ENCODE measurements at places on chromosomes 4 and X. TPM values are rescaled to one million over a fixed set of nuclear protein-coding genes. Genes with fewer than 3 reads are reported as not detected.

- DNase-seq, result no peak
Measured at GRCh38 chr4:53900271-53900649, 164.1 kb downstream of the CHIC2 start.

DNA sequence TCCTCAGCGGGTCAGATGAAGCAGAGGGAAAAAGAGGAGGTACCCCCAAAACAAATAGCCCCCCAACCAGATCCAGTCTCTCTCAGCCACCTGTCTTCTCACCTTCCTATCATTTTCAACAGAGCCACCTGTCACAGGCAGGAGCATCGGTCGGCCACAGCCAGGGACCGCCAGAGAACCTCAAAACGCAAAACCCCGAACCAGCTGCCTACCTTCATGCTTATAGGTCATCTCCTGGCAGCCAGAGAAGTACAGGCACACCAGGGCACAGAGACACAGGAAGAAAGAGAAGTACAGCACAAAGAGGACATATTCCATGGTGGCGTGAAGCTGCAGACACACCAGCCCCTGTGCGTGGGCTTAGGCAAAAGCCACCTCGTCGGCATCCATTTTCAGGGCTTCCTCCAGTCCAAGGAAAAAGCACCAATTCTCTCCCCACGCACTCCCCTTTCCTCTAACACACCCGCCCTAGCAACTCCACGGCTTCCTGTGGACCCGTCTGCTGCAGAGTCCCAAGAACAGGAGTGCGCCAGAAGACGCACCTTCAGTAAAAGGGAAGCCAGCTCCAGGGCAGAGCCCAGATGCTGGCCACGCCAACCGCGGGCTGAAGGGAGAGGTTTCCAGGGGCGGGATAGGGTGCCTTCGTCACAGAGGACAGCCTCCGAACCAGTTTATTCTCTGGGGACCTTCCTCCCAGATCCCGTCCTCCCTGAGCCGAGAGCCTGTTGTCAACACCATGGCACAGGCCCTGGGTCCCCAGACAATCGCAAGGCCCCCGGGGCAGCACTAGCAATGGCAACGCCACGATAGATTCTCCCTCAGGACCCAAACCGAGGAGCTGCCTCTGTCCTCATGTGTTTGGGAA is 51.8 kb upstream of the C4orf50 start:
- no peak for DNase-seq

GRCh38 chr4:113502906-113503305 is 258.6 kb downstream of the CAMK2D start:
- no peak for DNase-seq

GRCh38 chrX:148020329-148020728 is 39.2 kb downstream of the FMR1NB start:
- DNase-seq, result no peak

GRCh38 chr4:68182382-68182820 is 52.7 kb upstream of the TMPRSS11F start:
- DNase-seq, result no peak

- DNase-seq, result no peak
Measured at GRCh38 chr4:76386566-76387305, 34.2 kb downstream of the CCDC158 start.

DNA sequence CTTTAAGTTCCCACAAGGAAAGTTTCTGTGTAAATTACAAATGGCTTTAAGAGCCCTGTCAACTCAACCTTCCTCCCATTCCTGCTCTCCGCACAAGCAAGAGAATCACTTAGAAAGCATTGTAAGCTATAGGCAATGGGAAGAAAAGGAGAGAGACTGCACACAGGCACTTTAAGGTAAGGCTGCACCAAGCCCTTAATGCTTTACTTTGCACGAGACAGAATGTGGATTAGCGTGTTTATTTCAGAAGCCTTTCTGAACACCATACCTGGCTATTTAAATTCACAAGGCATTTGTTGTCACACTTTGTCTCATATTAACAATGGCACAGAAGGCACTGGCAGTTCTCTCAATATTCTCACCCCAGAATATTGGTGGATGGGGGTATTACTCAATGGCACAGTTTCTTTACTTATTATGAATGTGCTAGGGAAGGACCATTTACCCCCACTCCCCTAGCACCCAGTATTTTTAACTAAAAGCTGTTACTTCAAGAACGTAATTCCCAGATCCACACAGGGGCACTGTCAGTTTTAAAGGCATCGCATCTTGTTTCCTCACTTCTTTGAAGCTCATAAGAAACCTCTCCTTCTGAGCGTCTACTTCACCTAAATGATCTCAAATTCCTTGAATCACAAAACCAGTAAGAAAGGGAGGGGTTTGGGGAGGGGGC is 150.0 kb downstream of the MAML3 start:
- no peak for DNase-seq

DNA sequence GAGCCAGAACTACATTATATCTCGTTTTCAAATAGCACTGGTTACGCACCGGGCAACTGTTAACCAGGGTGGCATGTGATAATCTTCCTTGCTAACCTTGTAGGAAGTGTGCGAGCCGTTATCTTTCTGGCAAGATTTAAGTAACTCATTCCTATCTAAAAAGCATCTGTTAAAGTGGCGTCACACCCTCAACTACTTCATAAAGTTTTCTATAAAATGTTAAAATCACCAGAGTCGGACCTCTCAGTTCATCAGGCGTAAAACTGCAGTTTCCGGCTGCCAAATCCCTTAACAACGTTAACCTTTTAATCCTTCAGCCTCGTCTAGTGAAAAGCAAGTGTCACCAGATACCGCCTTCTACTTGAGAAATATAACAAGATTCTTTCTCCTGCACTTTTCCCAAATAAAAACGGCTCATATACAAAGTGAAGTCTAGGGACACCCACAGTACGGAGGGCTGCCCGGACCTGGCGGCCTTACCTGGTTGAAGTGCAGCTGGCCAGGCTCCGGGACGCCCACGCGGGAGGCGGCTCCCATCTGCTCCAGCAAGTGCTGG is 1.2 kb downstream of the SLC39A8 start:
- DNase-seq, result no peak

GRCh38 chrX:42944381-42944998 is 166.5 kb upstream of the PPP1R2C start:
- DNase-seq, result no peak

DNA sequence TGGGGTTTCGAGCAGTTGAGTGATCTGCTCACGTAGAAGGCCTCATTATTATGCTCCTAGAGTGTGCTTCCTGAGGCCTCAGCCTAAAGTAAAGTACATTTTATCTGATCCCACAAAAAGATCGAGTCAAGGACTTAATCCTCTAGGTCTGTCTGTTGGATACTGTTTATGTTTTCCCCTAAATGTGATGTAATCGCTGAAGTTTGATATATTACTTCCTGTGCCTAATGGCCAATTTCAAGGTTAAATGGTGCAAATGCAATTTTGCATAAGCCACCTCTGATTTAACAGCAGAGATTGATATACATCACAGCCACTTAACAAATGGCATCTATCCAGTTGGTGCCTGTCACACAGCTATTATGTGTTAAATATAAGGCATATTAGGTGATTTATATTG is 19.4 kb upstream of the SERTM2 start:
- DNase-seq, result no peak

- no peak for DNase-seq
Measured at GRCh38 chr4:95180531-95181242, 368.1 kb downstream of the UNC5C start.

DNA sequence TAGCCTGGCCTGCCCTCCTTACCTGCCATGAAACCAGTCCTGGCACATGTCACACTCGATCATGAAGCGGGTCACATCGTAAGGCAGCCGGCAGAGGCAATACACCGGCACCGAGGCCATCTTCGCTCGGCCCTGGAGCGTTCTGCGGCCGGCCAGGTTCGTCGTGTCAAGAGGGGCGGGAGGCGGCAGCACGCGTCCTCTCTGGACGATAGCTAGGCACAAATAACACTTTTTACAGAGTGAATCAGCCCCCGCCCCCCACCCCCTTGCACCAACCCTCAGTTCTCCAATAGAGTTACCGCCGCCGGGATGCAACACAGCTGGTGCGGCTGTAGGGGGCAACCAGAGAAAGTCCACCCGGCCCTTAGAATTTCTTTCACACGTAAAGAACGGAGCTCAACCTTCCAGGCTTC is 1.7 kb downstream of the PHF8 start:
- peak; percentile 50 for DNase-seq

- no peak for DNase-seq
Measured at GRCh38 chr4:14532436-14532835, 469.8 kb upstream of the CPEB2 start.

- no peak for DNase-seq
Measured at GRCh38 chr4:105586638-105587328, 34.4 kb downstream of the ARHGEF38 start.

GRCh38 chr4:74339501-74339900 is 25.4 kb upstream of the EREG start:
- no peak for DNase-seq

RNF150 gene
- polyA plus RNA-seq, result 42.4 TPM

SPANXA1 gene
- polyA plus RNA-seq, result not detected

GPR119 gene
- polyA plus RNA-seq, result not detected

ART3 gene
- polyA plus RNA-seq, result 36.1 TPM

OPRPN gene
- polyA plus RNA-seq, result not detected

TMEM35A gene
- 1.5 TPM for polyA plus RNA-seq

ZNF711 gene
- polyA plus RNA-seq, result 26.4 TPM

ZIC3 gene
- polyA plus RNA-seq, result not detected

GPR143 gene
- 0.48 TPM for polyA plus RNA-seq

PF4V1 gene
- not detected for polyA plus RNA-seq

GPM6B gene
- polyA plus RNA-seq, result 18.1 TPM

NMU gene
- 1.2 TPM for polyA plus RNA-seq

HOPX gene
- polyA plus RNA-seq, result 10.0 TPM

All from hindlimb muscle (tissue), 1 donor.